GM12878 (cell line): ENCODE measurements at places on chromosomes 7 and 10. TPM values are rescaled to one million over a fixed set of nuclear protein-coding genes. Genes with fewer than 3 reads are reported as not detected.

DNA sequence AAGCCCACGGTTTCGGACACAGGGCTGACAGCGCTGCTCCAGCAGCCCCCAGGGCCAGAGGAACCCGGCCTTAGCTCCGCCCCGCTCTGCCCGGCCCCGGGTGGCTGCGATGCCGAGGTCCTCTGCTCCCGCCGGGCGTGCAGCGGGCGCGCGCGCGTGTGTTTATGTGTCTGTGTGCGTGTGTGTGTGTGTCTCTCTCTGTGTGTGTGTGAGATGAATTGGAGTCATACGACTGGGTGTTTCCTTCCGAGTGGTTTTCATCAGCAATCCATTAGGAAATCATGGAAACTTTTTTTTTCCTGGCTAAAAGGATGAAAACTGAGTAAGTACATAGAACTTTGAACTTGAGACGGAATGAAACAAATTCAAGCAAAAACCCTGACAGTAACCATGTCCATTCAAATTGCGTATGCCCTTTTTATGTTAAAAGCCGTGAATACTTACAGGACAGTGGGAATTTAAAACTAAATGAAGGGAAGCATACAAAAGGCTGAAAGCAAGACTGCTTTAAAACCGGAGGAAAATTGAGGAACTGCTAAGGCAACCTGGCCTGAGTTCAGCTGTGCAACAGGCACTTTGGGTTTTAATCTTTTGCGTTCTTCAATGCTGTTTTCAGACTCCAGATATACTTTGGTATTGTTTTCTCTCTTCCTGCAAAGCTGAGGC lies at the start of gene CPED1:
TSS of gene CPED1 (plus strand) at position 121 of the 666 bp plus-strand sequence. CDS start 911 bp downstream, outside the sequence.
- no peak for DNase-seq

GRCh38 chr10:112926906-112927688 lies 22.9 kb upstream of the TCF7L2 start:
- DNase-seq, result no peak

DNA sequence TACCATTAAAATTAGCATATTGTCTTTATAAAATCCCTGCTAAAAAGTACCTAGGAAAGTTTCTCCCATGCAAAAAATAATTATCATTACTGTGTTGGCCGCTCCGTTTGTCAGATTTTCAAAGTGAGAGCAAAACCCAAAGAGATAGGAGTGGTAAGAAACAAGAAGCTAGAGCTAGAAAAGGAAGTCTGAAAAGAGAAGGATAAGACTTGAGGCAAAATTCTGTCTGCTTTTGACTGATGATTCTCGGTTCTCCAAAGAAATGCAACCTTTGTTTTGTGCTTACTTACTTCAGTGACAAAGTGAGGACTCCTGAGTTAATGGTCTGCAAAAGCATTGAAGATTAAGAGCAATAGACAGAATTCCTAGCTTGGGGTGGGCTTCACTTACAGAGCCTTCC lies 33.3 kb upstream of the CAPZA2 start:
- DNase-seq, result no peak

DNA sequence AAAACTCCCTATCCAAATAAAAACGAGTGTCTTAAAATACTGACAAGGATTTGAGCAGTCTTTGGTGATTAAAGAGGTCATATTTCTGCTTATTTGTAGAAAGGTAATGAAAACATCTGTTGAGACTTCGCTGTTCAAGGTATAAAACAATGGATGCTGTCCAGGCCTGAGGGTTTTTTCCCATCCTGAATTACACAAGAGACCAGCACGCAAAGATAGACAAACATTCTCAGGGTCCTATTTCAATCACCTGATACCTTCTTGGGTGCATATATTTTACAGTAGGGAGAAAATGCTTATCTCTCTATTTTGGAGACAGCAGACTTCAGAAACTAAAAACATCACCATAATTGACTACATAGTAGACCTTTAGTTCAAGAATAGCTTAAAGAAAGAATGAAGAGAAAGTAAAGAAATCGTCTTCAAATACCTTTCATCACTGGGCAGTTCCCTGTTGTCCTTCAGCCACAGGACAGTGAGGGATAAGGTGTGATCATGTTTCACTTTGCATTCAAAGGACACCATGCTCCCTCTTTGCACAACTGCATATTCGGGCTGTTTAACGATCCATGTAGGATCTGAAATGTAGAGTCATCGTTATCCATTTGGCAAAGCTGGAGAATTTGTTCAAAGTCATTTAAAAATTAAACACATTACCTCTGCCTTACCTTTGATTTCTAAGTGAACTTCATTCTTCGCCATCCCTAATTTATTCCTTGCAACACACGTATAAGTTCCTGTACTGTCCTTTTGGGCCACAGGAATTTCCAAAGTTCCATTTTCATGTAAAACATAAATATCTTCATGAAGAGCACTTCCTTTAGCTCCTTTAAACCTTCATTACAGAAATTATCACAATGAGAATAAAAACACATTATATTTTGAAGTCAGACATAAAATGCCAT lies 63.7 kb upstream of the LAMB4 start:
- no peak for DNase-seq

GRCh38 chr7:29421010-29421956 lies 142.4 kb upstream of the PRR15 start:
- no peak for DNase-seq

DNA sequence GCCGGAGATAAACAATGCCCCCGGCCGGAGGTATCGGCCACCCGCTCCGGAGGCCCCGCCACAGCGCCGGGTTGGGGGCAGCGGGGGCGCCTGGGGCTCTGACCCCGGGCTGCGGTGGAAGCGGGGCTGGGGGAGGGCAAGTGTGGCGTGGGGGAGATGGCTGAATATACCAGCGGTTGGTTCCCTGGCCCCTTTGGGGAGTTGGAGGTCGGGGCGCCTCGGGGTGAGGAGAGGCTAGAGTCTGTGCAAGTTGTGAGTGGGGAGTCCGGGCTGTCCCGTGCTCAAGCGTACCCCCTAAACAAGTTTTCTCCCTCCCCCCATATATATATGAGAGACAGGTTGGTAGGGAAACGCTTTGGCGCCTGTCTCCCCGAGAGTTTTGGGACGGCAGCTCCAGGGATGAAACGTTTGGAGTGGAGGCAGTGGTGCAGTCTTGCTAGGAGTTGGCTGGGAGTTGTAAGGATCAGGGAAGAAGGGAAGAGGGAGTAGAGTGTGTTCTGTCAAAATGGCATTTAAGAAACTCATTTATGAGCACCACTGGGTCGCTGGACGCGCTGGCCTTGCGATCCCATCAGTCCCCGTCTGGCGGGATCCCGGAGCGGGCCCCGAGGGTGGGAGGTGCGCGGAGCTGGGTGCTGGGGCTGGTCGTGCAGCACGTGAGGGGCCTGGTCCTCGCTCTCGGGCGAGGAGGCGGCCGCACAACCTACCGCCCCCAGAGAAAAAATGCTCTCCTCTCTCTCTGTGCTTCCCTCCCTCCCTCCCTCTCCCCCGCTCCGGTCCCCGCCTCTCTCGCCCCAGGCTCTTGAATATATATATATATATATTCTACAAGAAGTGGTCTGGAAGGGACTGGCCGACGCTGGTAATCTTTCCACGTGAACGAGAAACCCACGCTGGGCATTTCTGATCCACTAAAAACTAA lies 1.1 kb downstream of the TET1 start:
- no peak for DNase-seq

DNA sequence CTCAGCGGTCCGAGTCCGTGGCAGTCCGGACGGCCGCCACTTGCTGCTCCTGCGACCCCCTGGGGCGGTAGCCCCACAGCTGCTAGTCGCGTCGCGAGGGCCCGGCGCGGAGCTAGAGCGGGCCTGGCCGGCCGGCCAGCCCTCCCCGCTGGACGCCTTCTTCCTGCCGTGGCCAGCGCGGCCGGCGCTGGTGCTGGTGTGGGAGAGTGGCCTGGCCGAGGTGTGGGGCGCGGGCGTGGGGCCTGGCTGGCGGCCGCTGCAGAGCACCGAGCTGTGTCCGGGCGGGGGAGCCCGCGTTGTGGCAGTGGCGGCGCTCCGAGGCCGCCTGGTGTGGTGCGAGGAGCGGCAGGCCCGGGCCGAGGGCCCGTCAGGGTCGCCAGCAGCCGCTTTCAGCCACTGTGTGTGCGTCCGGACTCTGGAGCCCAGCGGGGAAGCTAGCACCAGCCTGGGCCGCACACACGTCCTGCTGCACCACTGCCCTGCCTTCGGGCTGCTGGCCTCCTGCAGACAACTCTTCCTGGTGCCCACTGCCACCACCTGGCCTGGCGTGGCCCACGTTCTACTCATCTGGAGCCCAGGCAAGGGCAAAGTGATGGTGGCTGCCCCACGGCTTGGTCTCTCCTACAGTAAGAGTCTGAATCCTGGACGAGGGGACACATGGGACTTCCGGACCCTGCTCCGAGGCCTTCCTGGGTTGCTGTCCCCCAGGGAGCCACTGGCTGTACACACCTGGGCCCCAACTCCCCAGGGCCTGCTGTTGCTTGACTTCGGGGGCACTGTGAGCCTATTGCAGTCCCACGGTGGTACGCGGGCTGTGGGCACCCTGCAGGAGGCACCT lies 631 bp downstream of the HPS6 start:
- no peak for DNase-seq

DNA sequence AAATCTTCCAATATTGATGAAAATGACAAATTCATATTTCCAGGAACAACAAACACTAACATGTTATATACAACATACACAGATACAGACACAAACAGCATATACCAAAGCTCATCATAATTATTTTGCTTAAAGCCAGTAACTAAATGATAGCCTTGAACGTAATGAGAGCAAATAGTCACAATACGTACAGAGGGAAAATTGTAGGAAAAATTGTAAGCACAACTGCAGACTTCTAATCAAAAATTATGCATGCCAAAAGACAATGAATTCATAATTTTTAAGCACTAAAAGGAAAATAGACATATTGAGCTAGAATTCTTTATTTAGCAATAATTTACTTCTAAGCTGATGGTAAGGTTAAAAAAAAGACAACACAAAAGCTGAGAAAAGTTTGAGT lies 1466.9 kb upstream of the CELF2 start:
- no peak for DNase-seq

GRCh38 chr7:8702807-8703206 lies 269.4 kb downstream of the NXPH1 start:
- no peak for DNase-seq

GRCh38 chr7:28955718-28956607 lies 2.2 kb downstream of the TRIL start:
- DNase-seq, result no peak

- no peak for DNase-seq
Observed at GRCh38 chr7:9921326-9921725, 1052.3 kb upstream of the PHF14 start.

DNA sequence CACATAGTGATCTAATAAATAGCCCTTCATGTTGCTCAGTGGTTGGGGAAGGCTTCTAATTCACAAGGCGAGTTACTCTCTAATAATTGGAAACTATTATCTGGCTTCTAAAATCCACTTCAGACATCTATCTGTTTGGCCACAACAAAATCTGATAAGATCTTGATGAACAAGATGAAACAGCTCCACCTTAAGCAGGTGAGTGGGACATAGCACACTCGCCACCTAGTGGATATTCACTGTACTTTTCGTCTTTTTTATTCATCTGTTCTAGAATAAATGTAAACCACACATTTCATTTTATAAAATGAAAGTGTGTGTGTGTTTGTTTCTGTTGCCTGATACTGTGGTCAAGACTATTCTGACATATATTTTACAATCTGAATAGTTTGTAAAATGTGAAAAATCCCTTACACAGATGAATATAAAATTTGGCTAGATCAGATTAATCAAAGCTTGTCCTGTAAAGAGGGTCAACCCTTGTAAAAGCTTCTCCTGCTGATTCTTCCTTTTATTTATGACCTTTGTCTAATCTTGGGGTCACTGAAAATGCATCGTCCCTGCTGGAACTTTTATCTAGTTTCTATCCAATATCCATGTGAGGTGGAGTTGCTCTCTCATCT lies 26.5 kb upstream of the CNTNAP2 start:
- DNase-seq, result no peak

DNA sequence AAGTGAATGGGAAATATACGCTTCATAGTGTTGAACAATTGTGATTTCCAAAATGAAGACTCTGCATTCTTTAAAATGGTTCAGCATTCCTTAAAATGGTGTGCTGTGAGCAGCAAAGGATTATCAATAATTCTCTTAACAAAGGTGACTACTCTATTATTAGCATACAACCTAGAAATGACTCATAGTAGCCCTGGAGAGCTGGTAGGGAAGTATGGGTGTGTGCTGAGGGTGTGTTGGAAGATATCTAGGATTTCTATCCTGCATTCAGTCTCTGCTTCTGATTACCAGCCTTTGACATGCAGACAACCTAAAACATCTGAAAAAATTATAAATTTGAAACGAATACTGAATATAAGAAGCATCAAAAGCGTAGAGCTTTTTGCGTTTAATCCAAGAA lies 72.5 kb downstream of the SEMA3D start:
- DNase-seq, result no peak

GRCh38 chr10:122618461-122619165 lies 58.1 kb downstream of the DMBT1 start:
- DNase-seq, result no peak

GRCh38 chr7:22723181-22723601 lies 3.8 kb upstream of the IL6 start:
- DNase-seq, result no peak

DNA sequence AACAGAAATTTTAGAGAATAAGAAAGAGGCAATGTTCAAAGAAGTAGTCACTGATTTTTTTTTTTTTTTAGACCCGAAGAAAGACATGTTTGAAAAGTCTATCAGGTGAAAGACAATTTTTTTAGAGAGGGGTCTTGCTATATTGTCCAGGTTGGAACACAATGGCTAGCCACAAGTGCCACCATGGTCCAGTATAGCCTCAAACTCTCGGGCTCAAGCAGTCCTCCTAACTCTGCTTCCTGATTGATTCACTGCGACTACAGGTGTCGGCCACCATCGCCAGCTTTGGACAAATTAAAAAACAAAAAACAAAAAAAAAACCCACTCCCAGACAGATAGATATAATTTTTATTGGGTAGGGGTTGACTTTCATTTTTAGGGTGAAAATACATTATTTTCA lies 22.3 kb downstream of the FAM149B1 start:
- DNase-seq, result no peak

DNA sequence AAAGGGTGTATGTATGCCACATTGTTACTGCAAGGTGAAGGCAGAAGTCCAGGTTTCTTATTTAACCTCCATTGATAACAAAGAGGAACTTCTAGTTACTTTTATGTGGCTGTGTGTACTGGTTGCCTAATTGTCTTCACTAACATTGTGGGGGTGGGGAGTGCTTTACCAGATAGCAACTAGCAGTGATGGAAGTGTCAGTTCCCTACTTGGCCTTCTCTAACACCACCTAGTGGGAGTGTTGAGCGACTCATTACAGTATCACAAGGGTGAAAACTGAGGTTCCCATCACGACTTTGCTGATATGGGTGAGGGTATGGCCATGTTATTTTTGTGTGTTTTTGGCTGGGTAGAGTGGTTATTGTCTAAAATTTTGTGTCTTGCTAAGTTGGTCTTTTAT lies 274.4 kb downstream of the THSD7A start:
- DNase-seq, result no peak

- no peak for DNase-seq
Observed at GRCh38 chr7:117281562-117281961, 41.3 kb downstream of the WNT2 start.

The SPDYE2B gene
- 0.36 and 0.59 TPM in 2 replicates for polyA plus RNA-seq

The TSPAN12 gene
- polyA plus RNA-seq, result 2.0 and 2.2 TPM in 2 replicates

The CAV1 gene
- 3.1 and 3.5 TPM in 2 replicates for polyA plus RNA-seq

The PRLHR gene
- polyA plus RNA-seq, result 0.09 TPM in 1 of 2 replicates, not detected in the other

The FRMD4A gene
- 23.1 and 36.8 TPM in 2 replicates for polyA plus RNA-seq

The RET gene
- not detected in 2 replicates for polyA plus RNA-seq

The TAS2R41 gene
- polyA plus RNA-seq, result not detected in 2 replicates

The MEST gene
- polyA plus RNA-seq, result 7.2 and 8.2 TPM in 2 replicates

The VWDE gene
- 1.5 and 1.7 TPM in 2 replicates for polyA plus RNA-seq
